Left renal pelvis (tissue), 4 donors: ENCODE measurements at places on chromosomes 12 and 14. TPM values are rescaled to one million over a fixed set of nuclear protein-coding genes. Genes with fewer than 3 reads are reported as not detected.

REP15 gene
- 2.8 TPM for polyA plus RNA-seq

ADGRD1 gene
- 19.0 TPM for polyA plus RNA-seq

SNRPF gene
- 70.1 TPM for polyA plus RNA-seq

ST8SIA1 gene
- 7.8 TPM for polyA plus RNA-seq

DLGAP5 gene
- polyA plus RNA-seq, result 35.3 TPM

CLECL1 gene
- not detected for polyA plus RNA-seq

CLIP1 gene
- 43.0 TPM for polyA plus RNA-seq

RFX4 gene
- polyA plus RNA-seq, result not detected

GALNT16 gene
- 3.5 TPM for polyA plus RNA-seq

MRPL52 gene
- 110 TPM for polyA plus RNA-seq

TMPO gene
- polyA plus RNA-seq, result 196 TPM

RIN3 gene
- polyA plus RNA-seq, result 6.4 TPM

UBE3B gene
- polyA plus RNA-seq, result 32.1 TPM

SMOC1 gene
- polyA plus RNA-seq, result 2.4 TPM

TPPP2 gene
- 2.8 TPM for polyA plus RNA-seq

OTX2 gene
- polyA plus RNA-seq, result not detected

POTEG gene
- polyA plus RNA-seq, result not detected

CACNA1C gene
- polyA plus RNA-seq, result 17.5 TPM

TSHR gene
- polyA plus RNA-seq, result 0.14 TPM

CLEC4A gene
- 1.9 TPM for polyA plus RNA-seq

RILPL1 gene
- 17.5 TPM for polyA plus RNA-seq

DLK1 gene
- 15.3 TPM for polyA plus RNA-seq

PNMA1 gene
- polyA plus RNA-seq, result 97.4 TPM

CELA1 gene
- not detected for polyA plus RNA-seq

BDKRB2 gene
- polyA plus RNA-seq, result 4.2 TPM

SRRM4 gene
- polyA plus RNA-seq, result 0.10 TPM

PLEKHG3 gene
- 94.4 TPM for polyA plus RNA-seq

SLC25A47 gene
- polyA plus RNA-seq, result not detected

CCDC85C gene
- 30.3 TPM for polyA plus RNA-seq

SMCO3 gene
- polyA plus RNA-seq, result 0.23 TPM

KRT80 gene
- polyA plus RNA-seq, result 0.82 TPM

TSPAN9 gene
- polyA plus RNA-seq, result 90.0 TPM

ITGB7 gene
- polyA plus RNA-seq, result 1.3 TPM

OR4K5 gene
- polyA plus RNA-seq, result not detected

WNT1 gene
- polyA plus RNA-seq, result not detected

RNASE1 gene
- 192 TPM for polyA plus RNA-seq

MUCL1 gene
- polyA plus RNA-seq, result not detected

BAZ1A gene
- polyA plus RNA-seq, result 32.5 TPM

RND1 gene
- polyA plus RNA-seq, result 6.0 TPM

PPP4R4 gene
- polyA plus RNA-seq, result 0.29 TPM

OTOGL gene
- 0.66 TPM for polyA plus RNA-seq

NINJ2 gene
- polyA plus RNA-seq, result 2.3 TPM

RHEBL1 gene
- 2.0 TPM for polyA plus RNA-seq

ACTN1 gene
- 89.5 TPM for polyA plus RNA-seq
